CD4-positive, alpha-beta T cell treated with Interleukin-1 beta for 1 hour (primary cell): ENCODE measurements at places on chromosomes 6 and 20.

- DNase-seq = no peak
Measured at GRCh38 chr6:119040636-119041035, 37.8 kb downstream of the FAM184A start.

DNA sequence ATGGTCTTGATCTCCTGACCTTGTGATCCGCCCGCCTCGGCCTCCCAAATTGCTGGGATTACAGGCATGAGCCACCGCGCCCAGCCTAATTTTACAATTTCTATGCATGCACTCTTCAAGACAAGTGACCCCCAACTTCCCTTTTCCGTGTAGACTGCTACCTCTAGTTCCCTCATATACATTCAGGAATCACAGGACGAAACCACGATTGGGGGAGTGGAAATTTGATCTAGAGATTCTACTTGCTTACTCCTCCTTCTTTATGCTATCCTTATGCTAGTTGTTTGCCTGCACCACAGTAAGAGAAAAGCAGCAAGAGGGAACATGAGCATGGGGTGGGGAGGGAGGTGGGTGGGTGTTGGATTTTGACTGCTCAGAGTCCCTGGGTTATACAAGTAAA is 34.9 kb downstream of the OSTM1 start:
- DNase-seq = no peak

- DNase-seq = no peak
Measured at GRCh38 chr6:2651536-2651935, 99.2 kb downstream of the MYLK4 start.

DNA sequence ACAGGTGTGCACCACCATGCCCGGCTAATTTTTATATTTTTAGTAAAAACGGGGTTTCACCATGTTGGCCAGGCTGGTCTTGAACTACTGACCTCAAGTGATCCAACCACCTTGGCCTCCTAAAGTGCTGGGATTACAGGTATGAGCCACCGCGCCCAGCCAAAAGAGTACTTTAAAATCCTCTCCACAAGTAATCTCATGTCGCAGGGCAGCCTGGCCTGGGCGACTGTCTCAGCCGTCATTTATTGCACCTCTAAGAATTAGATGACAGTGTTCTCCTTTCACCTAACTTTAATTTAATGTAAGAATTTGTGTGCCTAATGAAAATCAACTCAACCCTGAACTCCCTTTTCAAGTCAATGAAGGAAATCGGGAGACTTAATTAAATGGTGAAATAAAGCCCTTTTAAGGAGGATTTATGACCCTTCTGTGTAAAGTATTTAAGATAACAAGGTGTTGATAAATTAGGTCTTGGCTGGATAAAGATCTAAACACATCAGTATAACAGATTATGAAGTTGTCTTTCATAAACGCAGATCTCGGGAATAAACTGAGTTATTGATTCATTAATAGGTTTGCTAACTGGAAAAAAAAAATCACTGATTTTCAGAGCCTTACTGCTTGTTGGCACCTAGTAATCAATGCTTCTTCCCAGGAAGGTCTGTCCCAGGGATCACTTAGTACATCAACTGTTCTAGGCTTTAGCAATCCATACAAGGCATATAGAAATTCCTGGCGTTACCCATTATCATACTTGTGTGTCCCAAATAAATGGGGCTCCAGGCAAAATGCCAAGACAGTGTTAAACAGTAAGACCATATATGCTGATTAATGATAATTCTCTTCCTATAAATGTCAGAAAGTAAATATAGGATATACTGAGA is 209.3 kb downstream of the GMDS start:
- DNase-seq = no peak

GRCh38 chr6:170420791-170421776 is 114.5 kb downstream of the FAM120B start:
- DNase-seq = no peak

DNA sequence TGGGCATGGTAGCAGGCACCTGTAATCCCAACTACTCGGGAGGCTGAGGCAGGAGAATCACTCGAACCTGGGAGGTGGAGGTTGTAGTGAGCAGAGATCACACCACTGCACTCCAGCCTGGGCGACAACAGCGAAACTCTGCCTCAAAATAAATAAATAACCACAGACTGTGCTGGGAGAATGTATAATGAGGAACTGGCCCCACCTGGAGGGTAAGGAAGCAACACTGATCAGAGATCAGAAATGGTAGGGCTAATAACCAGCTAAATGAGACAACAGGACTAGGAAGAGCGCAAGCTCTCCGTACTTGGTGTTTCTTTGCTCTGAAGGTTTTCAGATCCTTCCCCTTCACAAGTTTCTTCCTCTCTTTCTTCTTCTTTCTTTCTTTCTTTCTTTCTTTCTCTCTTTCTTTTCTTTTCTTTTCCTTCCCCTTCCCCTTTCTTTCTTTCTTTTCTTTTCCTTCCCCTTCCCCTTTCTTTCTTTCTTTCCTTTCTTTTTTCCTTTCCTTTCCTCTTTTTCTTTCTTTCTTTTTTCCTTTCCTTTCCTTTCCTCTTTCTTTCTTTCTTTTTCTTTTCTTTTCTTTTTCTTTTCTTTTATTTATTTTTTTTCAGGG is 14.6 kb downstream of the CCM2L start:
- no peak for DNase-seq

DNA sequence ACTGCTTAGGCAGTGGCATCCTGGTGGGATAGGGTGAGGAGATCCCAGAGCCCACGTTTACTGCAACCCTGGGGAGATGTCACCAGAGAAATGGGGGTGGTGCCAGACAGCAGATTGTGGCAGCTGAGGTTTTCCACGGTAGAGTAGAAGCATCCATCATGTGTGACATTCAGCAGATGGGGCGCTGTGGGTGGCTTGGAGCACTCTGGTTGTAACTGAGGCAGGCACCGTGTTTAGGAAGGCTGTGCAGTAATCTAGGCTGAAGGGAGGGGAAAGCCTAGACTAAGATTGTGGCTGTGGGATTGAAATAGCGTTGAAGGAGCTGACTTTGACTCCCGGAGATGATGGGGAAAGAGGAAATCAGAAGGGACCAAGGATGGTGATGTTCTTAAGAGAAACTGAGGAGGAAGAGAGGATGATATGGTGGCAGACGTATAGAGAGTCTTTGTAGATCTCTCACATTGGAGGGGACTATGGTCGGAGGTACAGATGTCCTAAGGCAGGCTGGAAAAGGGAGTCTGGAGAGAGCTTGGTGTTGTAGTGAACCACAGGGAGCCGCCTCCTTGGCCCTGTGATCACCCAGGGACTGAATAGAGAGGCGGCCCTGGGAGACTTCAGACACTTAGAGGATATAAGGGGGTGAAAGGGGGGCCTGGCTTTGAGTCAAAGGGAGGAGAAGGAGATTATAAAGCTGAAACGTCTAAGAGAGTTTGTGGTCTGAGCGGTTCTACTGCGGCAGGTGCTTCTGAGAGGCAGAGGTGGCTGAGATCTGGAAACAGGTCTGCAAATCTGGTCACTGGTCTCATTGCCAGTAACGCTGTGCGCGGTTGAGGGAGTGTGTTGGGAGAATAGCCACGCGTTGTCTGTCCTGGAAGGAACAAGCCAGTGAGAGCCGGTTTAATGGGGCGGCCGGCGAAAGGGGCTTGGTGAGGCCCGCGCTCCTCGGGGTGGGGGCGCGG is 792 bp upstream of the MICA start:
- peak; percentile 43 for DNase-seq

- no peak for DNase-seq
Measured at GRCh38 chr6:108948181-108948661, 100.0 kb downstream of the ARMC2 start.

GRCh38 chr6:167392631-167393316 is 67.9 kb downstream of the TTLL2 start:
- no peak for DNase-seq

DNA sequence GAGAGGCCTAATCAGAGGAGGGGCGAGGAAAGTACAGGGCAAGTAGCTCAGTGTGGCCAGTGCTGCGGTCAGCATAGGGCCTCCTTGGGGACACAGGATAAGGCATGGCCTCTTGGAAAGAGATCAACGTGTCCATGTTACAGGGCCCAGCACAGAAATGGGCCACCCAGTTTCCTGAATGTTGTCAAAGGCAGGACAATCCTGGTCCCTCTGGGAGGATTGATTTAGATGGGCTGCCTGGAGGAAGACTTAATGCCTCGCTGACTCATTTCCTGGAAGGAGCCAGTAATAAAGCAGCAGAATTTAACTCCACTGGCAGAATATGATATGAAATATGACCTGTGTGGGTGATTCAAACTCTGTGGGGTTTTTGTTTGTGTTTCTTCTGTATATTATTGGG is 16.6 kb downstream of the DDO start:
- no peak for DNase-seq

DNA sequence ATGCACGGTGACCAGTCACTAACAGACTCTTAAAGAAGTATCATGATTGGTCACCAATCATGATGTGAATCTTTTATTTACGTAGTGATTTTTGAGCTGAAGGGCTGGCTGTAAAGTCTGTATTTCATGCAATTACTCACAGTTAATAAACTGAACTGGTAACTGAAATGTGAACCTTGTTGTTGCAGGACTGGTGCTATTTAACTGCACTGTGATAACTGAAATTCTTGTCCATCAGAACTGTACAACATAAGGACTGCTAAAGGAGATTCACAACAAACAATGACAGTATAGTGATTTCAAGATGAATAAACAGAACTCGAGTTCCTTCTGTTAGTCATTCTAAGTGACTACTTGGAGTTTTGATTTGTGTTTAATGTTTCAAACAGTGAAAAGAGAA is 316.6 kb downstream of the TPBG start:
- DNase-seq = no peak

- no peak for DNase-seq
Measured at GRCh38 chr6:108748959-108749358, 99.3 kb upstream of the ARMC2 start.

DNA sequence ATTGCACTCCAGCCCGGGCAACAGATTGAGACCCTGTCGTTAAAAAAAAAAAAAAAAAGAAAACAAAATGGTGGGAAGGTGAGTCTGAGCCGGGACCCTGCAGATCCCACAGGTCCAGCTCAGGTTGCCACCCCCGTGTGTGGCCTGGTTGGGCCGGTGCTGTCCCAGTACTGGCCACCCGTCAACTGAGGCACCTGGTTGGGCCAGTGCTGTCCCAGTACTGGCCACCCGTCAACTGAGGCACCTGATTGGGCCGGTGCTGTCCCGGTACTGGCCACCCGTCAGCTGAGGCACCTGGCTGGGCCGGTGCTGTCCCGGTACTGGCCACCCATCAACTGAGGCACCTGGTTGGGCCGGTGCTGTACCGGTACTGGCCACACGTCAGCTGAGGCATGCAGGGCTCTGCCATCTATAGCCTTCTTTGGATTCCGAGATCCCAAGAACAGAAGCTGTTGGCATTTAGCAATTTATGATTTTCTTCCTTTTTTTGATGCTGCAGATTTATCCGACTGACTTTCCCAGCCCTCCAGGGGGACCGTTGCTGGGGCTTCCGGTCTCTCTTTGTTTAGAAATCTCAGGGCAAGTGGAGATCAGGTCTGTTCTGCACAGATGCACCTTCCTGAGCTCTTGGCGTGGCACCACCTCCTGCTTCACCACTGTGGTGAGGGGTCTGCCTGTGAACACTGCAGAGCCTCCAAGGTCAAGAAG is 113.8 kb downstream of the SYCP2 start:
- no peak for DNase-seq

DNA sequence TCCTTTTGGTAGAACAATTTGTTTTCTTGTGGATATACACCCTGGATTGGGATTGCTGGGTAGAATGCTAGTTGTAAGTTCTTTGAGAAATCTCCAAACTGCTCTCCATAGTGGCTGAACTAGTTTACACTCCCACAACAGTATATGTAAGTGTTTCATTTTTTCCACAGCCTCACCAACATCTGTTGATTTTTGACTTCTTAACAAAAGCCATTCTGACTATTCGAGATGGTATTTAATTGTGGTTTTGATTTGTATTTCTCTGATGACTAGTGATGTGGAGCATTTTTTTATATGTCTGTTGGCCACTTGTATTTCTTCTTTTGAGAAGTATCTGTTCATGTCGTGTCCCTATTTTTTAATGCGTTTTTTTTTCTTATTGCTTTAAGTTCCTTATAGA is 444.1 kb downstream of the CBLN4 start:
- DNase-seq = no peak

DNA sequence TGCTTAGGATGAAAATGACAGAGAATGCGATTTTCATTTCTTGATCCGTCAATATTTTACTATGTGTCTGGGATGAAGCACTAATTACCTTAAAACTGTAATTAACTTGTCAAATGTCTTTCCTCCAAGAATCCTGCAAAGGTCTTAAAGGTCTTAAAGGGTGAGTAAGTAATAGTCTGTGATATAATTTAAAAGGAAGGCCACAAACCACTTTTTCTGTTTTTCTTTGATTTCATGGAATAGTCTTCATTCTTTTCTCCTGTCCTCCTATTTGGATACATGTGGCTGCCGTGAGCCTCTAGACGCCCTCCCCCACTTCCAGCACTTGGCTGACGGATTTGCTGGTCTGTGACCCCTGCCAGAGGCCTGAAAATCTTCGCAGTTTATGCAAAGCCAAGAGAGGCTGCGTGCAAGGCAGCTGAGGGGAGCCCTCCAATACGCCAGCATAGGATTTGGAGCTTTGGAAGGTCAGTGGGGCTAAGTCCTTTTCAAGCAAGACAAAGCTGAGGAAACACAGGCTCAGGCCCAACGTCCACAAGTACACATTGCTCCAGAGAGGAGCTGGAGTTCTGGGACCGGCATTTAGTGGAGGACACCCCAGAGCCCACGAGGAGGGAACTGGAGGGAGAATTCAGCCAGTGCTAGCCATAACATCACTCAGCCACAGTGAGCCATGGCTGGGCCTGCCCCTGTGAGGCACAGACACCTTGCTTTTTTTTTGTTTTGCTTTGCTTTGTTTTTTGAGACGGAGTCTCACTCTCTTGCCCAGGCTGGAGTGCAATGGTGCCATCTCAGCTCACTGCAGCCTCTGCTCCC is 382.6 kb downstream of the SMOC2 start:
- no peak for DNase-seq

DNA sequence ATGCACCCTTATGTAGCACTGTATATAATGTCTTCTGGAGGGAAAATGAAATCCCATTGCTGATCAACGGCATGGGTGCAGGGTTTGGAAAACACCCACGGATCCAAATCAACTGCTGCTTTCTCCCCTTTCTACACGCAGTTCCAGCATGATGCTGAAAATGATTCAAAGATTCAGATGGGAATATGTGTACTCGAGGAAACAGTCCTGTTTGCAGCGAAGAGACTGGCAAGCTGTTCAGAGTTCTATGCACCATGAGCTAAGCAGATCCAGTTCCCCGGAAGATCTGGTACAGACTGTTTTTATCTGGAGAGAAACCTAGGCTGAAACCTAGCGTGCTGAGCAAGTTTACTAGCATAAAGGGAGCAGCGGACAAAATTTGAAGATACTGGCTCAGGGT is 47.9 kb upstream of the CDH4 start:
- DNase-seq = no peak
